ENCODE measurements at places on chromosomes 11 and 22.

DNA sequence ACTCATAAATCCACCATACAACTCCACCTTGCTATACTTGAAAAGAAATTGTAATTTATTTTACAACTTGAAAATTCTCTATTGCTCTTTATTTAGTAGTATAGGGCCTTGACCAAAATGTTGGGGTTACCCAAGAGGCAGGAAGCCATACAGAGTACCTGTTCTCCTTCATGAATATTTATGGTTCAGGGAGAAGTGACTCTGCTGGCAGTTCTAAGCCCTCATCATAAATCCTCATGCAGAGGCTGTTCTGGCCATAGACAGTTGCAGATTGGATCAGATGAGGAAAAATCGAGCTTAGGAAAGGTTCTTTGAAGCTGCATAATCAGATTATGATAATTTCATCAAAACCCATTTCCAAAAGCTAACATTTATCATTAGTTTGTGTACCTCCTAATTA lies 449.4 kb upstream of the TENM4 start:
- no peak for DNase-seq

- no peak for DNase-seq
Observed at GRCh38 chr11:83122050-83122449, 34.9 kb upstream of the PCF11 start.

- peak; percentile 26 for DNase-seq
Observed at GRCh38 chr11:128904656-128905344, 13.6 kb downstream of the KCNJ5 start.

DNA sequence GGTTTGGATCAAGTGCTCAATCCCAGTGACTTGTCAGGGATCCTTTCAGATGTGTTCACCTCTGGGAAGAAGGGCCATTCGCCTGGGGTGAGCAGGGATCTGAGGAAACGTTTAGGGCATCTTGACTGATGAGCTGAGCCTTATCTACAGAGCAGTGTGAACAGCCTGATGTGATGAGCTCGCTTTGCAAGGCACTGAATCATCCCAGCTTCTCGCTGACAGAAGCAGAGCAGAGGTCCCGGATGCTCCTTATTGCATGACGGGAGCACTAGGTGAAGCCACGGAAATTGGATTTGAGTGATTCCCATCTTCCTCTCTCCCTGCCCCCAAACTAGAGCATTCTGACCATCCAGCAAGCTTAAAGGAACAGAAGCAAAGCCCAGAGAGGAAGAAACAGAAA lies 46.5 kb downstream of the SEZ6L start:
- DNase-seq, result no peak

DNA sequence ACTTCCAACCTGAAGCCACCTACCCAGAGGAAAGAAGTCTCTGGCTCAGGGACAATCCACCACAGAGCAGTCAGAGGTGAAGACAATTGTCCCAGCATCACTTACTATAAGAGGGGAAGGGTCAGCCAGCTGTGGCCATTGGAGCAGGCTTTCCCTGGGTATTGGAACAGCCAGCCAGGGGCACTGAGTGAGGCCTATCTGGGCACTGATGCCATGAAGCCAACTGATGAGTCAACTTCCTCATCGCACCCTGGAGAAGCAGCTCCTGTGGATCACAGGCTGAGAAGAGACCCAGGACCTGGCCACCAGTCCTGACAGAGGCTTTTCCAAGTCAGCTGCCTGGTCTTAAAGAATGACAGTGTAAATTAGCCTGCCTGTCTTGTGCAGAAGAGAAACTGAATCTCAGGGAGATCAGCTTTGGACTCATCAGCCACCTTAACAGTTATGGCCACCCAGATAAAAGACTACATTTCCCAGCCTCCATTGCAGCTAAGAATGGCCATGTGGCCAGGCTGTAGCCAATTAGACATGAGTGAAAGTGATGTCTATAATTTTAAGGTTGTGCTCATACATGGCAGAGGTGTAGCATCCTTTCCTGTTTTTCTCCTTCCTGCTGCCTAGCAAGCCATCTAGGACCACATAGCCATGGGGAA lies 19.0 kb downstream of the CHST1 start:
- DNase-seq, result no peak

DNA sequence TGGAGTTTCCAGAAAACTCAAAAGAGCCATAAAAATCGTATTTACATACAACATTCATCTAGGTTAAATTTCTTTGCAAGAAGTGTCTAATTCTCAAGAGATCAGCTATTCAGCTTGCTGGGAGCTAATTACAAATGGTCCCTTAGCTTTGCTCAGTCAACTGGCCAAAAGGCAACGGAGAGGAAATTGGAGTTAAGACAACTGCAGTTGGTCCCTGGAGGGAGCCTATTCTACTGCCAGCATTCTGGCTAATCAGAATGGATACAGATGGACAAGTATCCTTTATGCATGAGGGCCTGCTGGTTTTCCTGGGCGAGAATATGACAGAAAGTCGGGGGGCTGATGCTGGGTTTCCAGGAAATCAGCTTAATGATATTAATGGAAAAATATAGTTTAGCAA lies 45.5 kb downstream of the KCNJ1 start:
- DNase-seq, result no peak

DNA sequence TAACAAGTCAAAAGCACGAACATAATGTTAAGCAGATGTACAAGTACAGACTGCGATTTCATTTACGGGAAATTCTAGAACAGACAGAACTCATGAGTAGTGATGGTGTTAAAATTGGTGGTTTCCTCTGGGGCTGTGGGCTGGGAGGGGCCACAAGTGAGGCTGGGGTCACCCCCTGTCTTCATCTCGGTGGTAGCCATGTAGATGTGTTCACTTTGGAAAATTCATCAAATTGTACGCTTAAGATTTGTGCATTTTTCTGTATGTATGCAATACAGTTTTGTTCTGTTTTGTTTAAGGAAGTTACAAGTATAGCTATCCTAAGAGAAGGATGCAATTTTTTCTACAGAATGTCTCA lies 504 bp upstream of the ASCC2 start:
- DNase-seq, result no peak

DNA sequence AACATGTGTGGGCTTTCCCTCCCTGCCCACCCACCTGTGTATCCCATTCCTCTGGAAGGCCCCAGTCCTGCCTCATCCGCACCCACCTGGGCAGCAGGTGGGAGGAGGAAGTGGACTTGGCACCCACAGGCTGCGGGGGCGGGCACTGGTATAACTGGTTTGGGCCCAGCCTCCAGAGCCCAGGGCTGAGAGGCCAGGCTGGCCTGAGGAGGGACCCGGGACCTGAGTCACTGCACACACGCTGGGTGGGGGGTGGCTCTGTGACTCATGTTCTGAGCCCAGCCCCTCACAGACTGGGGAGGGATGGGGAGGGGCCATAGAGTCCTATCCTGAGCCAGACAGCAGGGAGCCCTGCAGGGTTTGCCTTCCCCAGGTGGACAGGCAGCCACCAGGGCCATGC lies 16.7 kb downstream of the PHLDA2 start:
- DNase-seq, result peak; percentile 98

DNA sequence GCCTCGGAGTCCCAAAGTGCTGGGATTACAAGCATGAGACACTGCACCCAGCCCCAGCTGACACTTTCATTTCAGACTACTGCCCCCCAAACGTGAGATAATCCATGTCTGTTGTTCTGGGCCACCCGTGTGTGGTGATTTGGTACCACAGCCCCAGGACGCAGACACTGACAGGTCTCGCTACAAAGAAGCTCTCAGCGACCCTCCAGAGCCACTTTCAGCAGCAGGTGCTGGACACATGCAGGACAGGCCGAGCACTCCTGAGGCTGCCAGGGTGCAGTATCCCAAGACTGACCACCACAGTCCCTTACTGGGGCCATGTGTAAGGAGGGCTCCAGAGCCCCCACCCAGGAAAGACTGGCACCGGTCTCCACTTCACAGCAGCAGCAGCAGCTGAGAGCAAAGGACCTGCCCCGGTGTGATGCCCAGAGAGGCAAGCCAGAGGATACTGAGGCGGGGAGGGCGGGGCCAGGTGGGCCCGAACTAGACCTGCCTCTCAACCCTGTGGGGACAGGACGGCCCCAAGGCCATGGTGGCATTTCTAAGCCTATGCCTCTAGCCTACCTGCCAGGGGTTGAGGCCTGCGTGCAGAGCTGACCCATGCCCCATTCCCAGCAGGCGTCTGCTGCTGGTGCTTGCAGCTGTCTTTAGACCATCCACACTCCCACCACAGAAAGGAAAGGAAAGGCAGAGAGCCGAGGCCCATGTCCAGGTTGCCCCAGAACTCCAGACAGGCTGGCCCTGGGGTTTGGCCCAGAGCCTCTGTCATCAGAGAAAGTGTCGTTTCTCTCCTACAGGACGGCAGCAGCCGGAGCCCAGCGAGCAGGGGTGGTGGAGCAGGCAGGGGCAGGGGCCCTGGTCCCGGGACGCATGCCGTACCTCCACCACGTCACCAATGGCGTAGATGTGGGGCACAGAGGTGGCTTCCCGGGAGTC lies 28.0 kb upstream of the GNB1L start:
- DNase-seq, result no peak

DNA sequence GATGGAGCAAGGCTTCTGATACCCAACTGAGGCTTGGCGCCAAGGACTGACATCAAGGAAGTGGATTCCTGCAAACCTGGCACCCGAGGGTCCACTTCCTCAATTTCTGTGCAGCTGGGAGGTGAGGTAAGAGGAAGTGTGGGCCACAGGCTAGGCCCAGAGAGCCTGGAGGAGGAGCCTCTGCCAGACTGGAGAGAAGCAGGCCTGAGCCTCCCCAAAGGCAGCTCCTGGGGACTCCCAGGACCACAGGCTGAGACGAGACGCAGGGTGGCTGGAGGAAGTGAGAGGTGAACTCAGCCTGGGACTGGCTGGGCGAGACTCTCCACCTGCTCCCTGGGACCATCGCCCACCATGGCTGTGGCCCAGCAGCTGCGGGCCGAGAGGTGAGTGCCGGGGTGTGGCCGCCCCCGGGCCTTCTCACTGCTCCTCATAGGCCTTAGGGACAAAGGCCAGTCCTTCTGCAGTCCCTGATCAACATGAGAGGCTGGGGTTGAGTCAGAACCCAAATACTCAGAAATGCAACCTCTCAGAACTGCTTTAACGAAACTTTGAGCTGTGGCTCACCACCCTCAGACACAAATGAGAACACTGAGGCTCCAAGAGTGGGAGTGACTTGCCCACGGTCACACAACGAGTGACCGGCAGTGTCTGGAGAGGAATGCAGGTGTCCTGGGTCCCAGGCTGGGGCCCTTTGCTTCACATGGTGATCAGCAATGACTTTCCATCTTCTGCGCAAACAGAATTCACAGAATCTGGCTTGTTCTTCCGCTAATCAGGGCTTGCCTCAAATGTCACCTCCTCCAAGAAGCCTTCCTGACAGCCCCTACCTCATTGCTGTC lies at the start of gene NCF4:
TSS of gene NCF4 (plus strand) at position 186 of the 839 bp plus-strand sequence. CDS start at position 352, 166 bp downstream.
- no peak for DNase-seq

DNA sequence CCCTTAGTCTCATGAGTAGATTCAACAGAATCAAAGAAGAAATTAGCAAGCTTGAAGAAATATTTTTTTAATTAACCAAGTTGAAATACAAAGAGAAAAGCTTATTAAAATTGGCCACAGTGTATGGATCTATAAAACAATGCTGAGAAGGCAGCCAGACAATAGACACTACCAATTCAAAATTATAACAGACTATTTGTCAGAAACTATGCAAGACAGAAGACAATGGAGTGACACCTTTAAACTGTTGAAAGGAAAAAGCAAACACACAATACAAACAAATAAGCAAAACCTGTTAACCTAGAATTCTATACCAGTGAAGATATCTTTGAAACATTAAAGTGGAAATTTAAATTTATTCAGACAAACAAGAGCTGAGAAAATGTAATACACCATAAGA lies 225.4 kb downstream of the CASP12 start:
- no peak for DNase-seq
